IPS DF 6.9 (cell line): ENCODE measurements at places on chromosomes 5 and 9.

DNA sequence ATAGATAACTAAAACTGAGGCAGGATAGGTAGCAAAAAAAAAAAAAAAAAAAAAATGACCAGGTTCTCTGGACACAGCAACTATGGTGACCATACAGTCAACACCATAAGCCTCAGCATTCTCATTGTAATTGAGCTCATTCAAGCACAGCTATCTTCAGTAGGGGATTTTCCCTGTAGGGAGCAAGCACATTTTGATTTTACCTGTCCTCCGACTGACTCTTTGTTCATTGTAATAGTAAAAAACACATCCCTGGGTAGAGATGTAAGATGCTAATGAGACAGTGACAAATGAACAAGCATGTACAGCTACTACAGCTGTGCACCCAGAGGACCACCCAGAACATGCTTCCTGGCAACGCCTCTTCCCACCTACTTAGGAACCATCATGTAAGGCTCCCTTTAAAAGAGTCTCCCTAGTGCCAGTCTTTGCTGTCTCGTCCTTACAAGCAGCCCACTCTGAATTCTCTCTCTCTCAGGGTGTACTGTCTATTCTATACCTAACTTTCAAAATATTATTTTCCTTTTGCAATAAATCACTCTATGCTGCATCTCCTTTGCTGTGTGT is 65.0 kb upstream of the FBXW11 start:
- no peak for DNase-seq

GRCh38 chr5:155091063-155091648 is 77.6 kb downstream of the KIF4B start:
- DNase-seq, result no peak

- DNase-seq, result no peak
Observed at GRCh38 chr5:64615895-64616294, 74.4 kb upstream of the SHISAL2B start.

DNA sequence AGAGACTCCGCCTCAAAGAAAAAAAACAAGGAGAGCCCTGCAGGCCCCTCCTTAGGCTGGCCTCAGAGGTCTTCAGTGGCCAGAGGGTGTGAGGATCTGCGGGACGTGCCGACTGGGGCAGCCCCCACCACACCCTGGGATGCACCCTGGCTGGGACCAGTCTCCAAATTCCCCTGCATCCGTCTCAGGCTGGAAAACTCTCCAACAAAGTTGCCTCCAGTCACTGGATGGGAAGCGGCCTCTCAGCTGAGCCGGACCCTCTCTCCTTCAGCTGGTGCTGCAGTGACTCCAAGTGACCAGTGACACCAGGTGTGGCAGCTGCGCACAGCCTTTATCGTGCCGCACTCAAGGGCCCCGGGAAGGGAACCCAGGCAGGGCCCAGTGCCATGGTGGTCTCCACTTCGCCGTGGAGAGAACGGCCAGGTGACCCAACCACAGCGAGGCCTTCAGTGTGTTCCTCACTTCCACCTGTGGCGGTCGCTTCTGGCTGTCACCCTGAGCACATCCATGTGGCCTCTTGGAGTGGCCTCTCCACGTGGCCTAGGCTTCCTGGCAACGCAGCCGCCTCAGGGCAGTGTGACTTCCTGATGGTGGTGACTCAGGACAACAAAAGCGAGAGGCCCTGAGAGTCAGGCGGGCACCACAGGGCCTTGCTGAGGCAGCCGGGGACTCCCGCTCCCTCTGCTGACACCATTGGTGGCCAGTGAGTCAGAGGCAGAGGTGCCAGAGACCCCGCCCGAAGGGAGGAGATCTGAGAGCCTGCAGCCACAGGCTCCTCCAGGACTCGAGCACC is 19.3 kb upstream of the CAMSAP1 start:
- DNase-seq, result no peak

DNA sequence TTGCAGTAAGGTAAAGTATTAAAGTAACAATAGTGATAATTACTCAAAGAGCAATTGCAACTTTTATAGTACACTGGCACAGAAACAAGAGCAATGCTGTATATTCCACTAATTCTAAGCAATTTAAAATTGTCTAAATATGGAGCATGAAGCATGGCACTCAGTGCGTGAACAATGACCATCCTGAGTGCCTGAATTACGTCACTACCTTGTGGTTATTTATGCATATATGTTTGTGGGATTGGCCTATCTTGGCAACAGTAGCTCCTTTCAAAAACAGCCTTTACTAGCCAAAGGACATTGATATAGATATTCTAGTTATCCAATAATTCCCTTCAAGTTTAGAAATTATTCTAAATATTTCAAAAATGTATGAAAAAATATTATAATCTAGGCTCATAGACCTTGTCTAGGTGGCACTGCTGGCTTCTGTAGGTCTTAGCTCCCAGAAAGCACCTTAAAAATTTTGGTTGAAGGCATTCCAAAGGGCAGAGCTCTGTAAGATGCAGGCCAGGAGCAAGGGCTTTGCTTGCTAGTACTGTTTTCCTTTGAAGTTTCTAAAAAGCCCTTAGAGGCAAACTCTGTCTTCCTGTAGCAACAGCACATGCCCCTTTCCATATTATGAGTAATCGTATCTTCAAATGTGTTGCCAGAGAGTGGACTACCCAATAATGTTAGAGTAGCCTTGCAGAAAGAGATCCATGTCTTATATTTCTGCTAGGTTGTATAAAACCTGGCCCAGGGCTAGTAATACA is 719.3 kb downstream of the NR2F1-AS1 start:
- DNase-seq, result no peak

- DNase-seq, result no peak
Observed at GRCh38 chr9:137295238-137295811, 6.7 kb downstream of the NRARP start.

DNA sequence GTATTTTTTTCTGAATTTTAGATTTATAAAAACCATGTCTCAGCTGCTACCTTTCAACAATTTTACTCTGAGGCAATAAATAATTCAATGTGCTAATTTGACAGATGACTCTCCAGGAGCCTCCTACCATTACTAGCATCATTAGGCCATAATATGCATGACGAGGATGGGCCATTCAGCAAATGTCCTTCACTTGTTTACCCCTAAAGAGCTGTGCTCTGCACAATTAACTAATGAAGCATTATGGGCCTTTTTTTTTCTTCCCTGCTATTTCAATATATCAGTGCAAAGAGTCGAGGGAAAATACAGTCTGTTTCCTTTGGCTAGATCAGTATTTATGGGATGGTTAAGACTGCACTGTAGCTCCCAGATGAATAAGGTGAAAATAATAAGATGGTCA is 627.2 kb downstream of the ISL1 start:
- no peak for DNase-seq

DNA sequence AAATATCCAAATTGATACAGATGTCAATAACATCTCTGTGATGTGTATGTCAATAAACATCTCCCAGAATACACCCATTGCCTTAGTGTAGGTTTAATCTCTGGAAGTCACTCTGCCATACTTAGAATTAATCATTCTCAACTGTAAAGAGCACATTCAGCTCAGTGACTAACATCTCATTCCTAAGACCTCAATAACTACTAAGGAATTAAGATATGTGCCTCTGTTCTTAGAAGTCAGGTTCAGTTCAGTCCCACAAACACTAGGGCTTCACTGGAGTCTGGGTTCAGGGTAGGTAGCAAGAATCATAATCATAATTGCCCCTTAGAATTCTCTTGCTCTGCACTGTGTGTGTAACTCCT is 31.7 kb downstream of the UGCG start:
- DNase-seq, result no peak

DNA sequence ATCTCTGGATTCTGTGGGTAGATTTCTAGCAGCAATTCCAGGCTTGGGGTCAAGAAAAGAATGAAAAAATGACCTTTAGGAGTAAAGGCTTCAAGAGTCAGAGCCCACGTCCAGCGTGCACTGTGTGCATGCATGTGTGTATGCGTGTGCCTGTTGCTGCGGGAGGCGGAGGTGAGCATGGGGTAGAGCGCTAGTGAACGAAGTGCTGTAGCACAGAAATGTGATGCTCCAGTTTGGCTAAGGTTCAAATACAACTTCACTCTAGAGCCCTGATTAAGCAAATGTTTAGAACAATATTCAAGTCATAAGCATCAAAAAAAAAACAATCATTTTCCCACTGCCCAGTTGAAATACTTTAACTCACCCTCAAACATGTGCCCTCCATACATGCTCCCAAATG is 403.9 kb downstream of the ZNF608 start:
- DNase-seq, result no peak

- no peak for DNase-seq
Observed at GRCh38 chr9:76720245-76720644, 44.0 kb upstream of the PCA3 start.

- no peak for DNase-seq
Observed at GRCh38 chr5:99243111-99243510, 314.3 kb upstream of the CHD1 start.

DNA sequence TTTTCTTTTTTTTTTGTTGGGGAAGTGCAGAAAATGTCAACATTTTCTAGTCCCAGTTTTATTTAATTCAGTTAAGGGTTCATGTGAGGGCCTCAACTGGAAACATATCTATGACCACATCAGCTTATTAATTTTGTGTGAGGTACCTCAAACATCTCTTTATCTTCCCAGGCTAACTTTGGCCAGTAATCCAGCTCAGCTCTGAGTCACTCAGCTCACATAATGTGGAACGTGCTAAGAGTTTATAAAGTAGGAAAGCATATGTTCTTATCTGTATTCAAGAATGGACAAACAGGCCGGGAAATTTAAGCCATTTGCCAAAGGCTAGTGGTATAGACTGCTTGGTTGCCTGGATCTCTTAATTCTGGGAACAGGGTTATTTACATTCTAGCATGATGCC is 118.4 kb downstream of the INSYN2B start:
- no peak for DNase-seq

DNA sequence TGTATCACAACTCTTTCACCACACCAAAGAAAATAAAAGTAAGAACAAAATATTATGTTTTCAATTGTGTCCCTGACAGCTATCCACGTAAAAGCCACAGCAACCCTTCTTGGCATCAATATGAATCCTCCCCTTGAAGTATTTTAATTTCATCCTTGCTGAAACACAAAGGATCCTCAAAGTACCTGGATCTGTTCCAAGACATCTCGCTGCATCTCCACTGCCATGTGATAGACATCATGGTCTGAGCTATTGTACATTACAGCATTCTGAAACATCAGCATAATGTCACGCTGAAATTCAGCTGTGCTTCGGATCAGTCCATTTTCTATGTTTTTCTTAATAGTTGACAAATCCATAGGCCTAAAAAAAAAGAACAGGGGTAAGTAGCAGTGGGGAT is 17.7 kb downstream of the BRD8 start:
- no peak for DNase-seq

- DNase-seq, result no peak
Observed at GRCh38 chr9:86376016-86376415, 21.8 kb upstream of the TUT7 start.

DNA sequence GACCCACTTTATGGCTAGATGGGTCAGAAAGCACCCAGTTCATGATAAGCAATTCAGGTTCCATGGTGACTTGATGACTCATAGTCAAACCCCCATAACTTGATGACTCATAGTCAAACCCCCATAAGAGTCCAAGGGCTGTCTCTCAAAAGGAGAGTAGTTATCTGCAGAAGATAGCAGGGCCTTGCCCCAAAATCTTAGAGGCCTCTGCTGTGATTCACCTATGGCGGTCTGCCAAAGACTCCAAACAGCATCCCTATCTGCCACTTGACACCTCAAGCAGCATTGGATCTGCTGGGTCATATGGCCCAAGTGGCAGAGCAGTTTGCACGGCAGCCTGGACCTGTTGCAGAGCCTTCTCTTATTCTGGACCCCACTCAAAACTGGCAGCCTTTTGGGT is 395.2 kb upstream of the KIF2A start:
- no peak for DNase-seq

GRCh38 chr5:139393497-139394122 is 1.3 kb downstream of the PROB1 start:
- no peak for DNase-seq

DNA sequence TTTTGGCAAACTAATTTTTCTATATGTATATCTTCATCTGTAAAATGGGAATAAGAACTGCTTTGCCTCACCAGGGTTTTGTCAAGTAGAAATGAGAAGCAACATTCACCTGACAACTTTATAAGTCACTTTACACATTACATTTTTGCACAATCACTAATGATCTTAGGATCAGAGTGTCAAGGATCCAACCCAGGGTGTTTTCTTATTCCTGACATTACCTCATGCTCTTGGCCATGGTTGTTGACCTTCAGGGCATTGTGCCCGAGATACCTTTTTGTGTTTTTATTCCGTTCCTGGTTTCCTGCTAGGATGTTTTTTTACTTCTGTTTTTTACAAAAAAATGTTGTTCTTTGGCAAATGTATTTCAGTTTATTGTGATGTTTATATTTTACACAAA is 22.2 kb upstream of the RASA1 start:
- no peak for DNase-seq

- DNase-seq, result no peak
Observed at GRCh38 chr9:34654323-34655051, 2.5 kb downstream of the IL11RA start.

DNA sequence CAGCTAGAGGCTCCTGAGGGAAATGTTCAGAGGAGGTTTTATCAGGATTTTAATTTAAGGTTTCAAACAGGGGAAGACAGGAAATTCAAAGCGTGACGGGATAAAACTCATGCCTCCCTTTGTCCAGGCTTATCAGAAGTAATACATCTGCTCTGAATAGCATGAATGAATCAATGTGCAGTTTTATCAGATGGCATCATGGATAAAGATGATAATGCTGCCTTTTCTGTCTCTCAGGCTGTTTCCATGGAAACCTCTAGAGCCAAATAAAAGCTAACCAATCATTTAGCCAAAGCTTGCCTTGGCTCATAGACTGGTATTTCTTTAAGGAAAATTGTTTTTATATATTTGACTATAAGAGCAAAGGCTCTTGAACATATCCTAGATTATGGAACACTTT is 16.4 kb downstream of the MFAP3 start:
- no peak for DNase-seq

DNA sequence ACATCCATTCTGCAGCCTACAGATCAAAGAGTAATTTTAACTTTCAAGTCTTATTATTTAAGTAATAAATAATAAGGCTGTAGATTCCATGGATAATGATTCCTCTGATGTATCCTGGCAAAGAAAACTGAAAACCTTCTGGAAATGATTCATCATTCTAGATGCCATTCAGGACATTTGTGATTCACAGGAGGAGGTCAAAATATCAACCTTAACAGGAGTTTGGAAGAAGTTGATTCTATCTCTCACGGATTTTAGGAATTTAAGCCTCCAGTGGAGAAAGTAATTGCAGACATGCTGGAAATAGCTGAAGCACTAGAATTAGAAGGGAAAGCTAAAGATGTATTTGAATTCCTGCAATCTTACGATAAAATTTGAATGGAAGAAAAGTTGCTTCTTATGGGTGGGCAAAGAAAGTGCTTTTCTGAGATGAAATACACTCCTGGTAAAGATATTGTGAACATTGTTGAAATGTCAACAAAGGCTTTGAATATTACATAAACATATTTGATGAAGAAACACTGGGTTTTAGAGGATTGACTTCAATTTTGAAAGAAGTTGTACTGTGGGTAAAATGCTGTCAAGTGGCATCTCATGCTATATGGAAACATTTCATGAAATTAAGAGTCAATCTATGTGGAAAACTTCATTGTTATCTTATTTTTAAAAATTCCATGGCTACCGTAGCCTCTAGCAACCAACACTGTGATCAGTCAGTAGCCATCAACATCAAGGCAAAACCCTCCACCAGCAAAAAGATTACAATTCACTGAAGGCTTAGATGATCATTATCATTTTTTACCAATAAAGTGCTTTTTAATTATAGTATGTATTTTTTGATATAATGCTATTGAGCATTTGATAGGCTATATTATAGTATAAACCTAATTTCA is 1141.0 kb downstream of the CDH12 start:
- DNase-seq, result no peak
